ENCODE measurements at places on chromosomes 1 and 21. TPM values are rescaled to one million over a fixed set of nuclear protein-coding genes. Genes with fewer than 3 reads are reported as not detected.

- peak; percentile 87 for DNase-seq
Measured at GRCh38 chr1:94285031-94285654, 47.8 kb upstream of the ARHGAP29 start.

DNA sequence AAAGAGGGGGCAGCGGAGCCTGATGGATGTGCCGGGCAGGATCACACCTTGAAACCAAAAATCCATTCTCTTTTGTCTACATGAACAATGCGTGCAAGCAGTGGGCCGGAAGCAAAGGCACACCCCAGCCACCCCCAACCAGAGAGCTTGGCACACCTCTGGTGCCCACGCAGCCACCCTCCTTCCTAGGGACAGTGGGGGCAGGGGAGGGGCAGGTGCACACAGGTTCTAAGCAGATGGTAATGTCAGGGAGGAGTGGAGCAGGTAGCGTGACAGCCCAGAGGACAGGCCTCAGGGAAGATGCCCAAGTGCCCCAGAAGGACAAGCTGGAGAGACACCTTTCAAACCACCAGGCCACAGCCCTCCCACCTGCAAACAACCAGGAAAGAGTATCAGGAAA lies 36.5 kb downstream of the SYF2 start:
- DNase-seq, result no peak

The RNPC3 gene
- 11.5 TPM for polyA plus RNA-seq

GRCh38 chr1:170530972-170531757 lies 801 bp upstream of the GORAB start:
- peak; percentile 9 for DNase-seq

GRCh38 chr1:62043154-62043553 lies 151.5 kb upstream of the L1TD1 start:
- no peak for DNase-seq

- DNase-seq, result peak; percentile 75
Measured at GRCh38 chr1:33004613-33005012, 32.1 kb downstream of the AK2 start.

GRCh38 chr21:45358711-45359310 lies 46.2 kb upstream of the COL18A1 start:
- no peak for DNase-seq

GRCh38 chr1:12485231-12486058 lies 132.6 kb downstream of the DHRS3 start:
- DNase-seq, result no peak

All from endothelial cell of umbilical vein (primary cell).